Activated CD4-positive, alpha-beta T cell treated with anti-CD3 and anti-CD28 coated beads for 36 hours (primary cell): ENCODE measurements at places on chromosomes 12 and 14.

DNA sequence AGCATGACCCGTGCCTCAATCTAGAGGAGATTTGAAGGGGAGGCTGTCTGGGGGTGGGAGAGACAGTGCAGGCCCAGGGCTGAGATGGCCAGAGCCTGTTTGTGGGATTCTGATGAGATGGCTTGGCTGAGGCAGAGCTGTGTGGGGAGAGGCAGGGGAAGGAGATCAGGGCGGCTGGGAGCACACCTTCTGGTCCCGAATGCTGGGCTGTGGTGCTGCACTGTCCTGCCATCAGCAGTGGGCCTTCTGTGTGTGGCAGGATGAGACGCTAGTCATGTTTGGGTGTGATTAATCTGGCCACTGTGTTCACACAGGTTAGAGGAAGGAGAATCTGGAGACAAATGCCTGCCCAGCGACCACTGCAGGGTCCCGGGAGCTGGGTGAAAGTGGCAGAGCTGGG is 300.9 kb downstream of the CACNA1C start:
- DNase-seq: no peak

DNA sequence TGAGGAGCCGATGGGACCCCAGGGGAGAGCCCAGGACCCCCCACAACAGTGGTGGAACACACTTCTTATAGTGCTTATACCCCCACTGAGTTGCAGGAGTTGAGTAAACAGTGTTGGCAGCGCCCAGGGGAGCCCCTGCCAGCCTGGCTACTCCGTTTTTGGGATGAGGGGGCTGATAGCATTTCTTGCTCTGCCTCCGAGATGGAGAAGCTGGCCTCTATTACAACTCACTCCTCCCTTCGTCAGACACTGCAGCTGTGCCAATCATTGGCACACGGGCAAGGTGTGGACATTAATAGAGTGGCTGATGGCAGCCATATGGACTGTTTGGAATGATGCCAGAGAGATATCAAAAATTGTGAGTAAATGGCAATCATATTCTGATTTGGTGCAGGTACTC is 94.9 kb upstream of the TMPO start:
- no peak for DNase-seq

DNA sequence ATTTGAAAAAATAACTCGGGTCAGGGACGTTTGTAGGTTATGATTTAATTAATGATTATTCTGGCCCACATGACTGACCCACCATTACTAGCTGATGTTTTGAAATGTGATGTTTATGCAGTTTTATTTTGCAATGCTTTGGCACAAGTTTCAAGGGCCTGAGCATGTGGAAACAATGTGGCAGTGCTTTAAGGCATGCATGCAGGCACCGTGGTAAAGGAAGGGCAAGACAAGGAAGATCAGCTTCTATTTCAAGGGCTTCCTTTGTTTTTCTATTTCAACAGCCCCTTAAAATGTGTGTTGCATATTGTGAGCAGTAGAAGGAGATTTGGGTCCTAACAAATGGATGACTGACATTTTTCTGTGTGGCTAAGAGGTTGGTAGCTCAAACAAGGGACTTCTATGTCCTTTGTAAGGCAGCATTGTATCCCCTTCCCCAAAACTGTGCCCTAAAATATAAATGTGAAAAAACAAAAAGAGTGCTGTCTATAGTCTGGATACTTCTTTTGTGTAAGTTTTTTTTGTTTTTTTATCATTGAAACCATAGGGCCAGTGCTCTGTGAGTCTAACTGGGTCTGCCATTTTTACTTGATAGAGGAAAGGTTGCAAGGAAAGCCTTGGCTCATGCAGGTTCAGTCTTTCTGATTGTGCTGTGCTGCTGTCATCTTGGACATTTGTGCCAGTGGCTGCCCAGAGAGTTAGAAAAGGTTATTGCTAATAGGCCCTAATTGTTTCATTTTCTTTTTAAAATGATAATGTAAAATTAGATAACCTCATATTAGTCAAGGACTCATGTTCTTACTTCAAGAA is 103.5 kb downstream of the FGD4 start:
- DNase-seq: no peak

DNA sequence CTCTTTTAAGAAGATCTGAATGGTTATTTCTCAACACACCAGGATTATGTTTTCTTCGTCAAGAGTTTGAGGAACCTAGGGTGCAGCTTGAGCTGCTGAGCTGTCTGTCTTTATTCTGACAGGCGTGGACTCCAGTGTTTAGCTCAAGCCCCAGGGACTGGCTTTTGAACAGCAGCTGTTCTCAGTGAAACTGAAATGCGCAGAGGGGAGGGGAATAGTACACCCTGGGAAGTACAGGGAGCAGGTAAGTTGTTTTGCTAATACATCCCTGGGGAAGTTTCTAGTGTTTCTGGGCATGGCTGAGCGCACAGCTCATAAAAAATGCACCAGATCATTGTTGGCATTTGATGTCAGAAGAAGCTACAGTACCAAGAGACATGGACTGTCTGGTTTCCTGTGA is 659.8 kb downstream of the DIO2 start:
- DNase-seq: no peak

- no peak for DNase-seq
Measured at GRCh38 chr12:117036547-117036946, 62.7 kb downstream of the TESC start.

- DNase-seq: no peak
Measured at GRCh38 chr14:44663136-44663535, 156.1 kb upstream of the FSCB start.

DNA sequence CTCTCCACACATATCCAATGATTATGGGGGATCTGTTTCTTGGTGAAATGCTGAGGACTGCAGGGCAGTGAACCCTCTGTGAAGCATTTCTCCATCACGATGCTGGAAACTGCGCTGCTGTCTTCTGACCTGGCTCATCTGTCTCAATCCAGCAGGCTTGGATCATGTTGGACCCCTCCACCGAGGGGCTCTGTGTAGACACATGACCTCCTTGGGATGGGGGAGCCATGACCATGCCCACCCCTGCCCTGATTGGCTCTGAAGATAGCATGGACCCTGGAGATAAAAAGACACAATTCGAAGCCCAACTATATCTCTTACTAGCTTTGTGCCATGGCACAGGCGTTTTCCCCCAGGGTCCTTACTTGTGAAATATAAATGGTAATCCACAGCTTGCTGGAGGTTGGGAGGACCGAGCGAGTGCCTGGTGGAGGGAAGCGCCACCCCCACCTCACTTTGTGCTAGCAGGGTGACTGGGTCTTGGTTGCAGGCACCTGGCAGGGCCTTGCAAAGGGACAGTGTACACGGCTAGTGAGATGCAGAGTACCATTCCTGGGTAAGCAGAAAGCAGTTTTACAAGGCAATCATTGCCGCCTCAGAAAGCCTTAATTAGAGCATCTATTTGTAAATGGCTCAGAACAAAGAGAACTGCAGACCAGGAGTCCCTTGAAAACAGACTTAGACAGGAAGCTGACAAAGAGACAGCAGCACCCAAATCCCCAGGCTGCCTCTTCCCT is 2.4 kb upstream of the KRT83 start:
- no peak for DNase-seq

DNA sequence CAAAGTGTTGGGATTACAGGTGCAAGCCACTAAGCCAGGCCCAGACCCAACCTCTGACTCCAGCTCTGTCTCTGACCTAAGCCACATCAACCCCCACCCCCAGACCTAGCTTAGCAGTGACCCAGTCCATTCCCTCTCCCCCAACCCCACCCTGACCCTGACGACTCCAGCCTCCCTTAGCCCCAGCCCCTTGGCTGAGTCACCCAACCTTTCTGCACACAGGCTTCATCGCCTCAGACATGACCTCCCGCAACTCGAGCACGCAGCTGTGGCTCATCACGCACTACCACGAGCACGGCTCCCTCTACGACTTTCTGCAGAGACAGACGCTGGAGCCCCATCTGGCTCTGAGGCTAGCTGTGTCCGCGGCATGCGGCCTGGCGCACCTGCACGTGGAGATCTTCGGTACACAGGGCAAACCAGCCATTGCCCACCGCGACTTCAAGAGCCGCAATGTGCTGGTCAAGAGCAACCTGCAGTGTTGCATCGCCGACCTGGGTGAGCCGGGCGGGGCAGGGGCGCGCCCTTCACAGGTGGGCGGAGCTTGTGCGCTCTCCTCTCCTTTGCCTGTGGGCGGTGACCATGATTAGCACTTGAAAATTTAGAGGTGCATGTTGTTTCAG is 7.8 kb downstream of the ACVRL1 start:
- DNase-seq: no peak

GRCh38 chr14:76954394-76955190 is 73.9 kb downstream of the IRF2BPL start:
- no peak for DNase-seq

- DNase-seq: no peak
Measured at GRCh38 chr14:95664546-95664945, 21.7 kb upstream of the TCL1B start.

DNA sequence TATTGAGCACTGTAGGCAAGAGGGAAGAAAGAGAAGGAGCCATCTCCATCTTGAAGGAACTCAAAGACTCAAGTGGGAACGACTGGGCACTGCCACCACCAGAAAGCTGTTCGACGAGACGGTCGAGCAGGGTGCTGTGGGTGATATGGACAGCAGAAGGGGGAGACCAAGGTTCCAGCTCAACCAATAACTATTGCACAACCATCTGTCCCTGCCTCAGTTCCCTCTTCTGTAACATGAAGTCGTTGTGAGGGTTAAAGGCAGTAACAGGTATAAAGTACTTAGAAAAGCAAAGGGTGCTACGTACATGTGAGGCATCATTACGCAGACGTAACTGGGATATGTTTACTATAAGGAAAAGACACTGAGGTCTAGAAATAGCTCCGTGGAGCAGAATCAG is 13.9 kb upstream of the BDKRB1 start:
- DNase-seq: no peak

- DNase-seq: no peak
Measured at GRCh38 chr14:53310412-53310811, 157.3 kb upstream of the DDHD1 start.

GRCh38 chr14:50608302-50608851 is 48.4 kb downstream of the ATL1 start:
- no peak for DNase-seq

DNA sequence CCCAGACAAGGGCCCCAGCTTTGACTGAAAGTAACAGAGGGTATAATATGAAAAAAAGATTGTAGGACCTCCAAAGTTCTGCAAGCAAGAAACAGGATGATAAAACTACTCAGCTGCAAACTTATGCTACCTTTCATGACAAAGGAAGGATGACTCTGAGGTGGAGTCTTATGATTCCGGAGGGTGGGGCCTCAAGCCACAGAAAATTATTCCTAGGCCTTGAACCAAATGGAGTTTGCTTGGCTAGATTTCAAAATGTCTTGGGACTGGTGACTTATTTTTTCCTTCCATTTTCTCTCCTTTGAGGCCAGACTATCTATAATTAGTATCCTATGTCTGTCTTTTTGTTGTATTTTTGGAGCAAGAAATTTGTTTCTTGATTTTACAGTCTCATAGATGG is 336.4 kb downstream of the LRIG3 start:
- no peak for DNase-seq

DNA sequence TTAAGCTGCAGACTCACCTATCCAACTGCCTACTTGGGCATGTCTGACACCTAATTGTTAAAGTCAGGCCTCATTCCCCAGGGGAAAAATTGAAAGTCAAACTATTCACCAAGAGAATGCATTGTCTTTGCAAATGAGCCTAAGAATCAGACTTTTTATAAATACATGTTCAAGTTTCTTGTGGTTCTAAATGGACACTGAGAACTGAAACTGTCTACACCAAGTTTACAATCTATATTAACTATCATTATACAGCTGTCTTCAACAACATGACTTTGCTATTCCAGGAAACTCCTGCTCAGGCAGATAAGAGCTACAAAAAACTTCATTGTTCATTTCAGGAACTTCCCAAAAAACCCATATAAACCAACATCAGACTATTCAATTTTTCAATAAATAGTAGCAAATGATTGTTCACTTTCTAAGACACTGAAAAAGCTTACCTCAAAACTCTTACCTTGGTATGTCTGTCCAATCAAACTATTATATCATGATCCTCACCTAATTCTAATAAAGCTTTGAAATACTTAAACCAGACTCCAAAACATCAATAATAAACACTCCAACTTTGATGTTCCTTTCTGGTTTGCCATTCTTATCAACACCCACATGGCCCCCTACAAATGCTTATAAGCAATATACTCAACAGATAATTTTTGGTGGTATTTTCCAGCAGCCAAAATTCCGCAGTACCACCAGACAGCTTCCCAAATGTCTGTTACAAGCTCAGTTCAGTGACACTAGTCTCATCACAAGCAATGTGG is 24.2 kb downstream of the CDK17 start:
- no peak for DNase-seq
